ENCODE measurements at places on chromosomes 13 and 19. TPM values are rescaled to one million over a fixed set of nuclear protein-coding genes. Genes with fewer than 3 reads are reported as not detected.

DNA sequence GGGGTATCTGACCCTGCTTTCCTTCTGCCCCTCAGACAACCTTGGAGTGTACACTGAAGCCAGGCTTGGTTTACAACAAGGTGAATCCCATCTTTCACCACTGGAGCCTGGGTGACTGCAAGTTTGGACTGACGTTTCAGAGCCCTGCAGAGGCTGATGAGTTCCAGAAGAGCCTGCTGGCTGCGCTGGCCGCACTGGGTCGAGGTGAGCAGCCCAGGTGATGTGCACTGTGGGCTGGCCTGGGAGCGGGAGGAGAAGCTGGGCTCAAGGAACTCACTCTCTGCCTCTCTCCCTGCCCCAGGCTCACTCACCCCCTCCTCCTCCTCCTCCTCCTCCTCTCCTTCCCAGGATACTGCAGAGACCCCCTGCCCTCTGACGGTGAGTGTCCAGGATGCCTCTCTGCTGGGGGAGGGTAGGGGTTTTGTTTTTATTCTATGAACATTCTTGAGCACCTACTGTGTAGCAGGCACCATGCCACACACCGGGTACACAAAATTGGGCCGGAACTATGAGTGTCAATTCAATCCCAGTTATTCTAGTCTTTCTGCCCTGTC lies 3.5 kb downstream of the SPRED3 start:
- DNase-seq: no peak

DNA sequence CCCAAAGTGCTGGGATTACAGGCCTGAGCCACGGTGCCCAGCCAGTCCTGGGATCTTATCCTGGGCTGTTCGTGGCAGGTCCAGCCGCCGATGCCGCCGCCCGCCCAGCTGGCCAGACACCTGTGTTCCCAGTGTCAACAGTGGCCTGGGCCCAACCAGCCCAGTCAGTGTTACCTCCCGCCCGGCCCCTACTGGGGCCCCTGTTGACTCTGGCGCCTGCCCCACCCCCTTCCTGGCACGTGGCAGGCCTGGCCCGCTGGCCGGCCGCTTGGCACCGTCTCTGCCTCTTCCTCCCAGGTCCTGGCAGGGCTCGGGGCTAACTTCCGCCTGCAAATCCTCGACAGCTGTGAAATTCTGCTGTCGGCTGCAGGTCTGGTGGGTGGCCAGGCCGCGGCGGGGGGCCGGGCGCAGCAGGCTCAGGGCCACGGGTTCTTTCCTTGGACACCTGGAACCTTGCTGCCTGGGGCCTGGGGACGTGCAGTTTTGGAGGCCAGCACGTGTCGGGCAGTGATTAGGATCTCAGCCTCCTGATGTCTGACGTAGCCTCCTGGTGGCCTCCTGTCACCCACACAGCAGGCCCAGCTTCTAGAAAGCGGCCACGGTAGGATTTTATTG lies 9.1 kb downstream of the ARID3A start:
- no peak for DNase-seq

GRCh38 chr13:37685206-37685605 lies 86.6 kb upstream of the POSTN start:
- no peak for DNase-seq

DNA sequence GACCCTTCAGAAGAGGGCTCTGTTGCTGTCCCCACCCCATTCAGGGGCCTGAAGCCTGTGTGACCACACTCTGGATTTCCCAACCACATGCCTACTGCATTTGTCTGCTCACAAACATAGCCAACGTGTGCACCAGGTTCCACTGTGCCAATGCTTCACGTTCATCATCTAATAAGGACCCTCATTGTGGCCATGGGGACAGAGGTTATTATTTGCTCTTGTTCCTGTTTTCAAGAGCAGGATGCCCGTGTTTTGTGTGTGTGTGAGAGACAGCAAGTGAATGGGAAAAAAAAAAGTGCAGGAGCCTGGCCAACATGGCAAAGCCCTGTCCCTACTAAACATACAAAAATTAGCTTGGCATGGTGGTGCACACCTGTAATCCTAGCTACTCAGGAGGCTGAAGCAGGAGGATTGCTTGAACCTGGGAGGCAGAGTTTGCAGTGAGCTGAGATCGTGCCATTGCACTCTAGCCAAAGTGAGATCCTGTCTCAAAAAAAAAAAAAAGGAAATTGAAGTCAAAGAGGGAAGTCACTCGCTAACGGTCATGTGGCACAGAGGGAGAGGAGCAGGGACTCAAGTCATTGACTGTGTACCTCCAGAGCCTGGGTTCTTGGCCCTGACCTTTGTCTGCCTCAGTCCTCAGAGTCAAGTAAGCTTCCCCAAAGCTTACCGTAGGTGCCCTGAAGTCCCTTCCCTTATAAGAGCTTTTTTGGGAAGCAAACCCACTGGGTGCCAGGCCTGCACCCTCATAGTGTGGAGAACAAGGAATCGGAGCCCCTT lies 6.9 kb downstream of the B3GNT8 start:
- DNase-seq: no peak

- DNase-seq: no peak
Observed at GRCh38 chr13:31880851-31881494, 141.6 kb downstream of the RXFP2 start.

CERS4 gene
- 32.5 TPM for total RNA-seq

C3 gene
- 2.0 TPM for total RNA-seq
